ENCODE measurements at places on chromosomes 5 and 9. TPM values are rescaled to one million over a fixed set of nuclear protein-coding genes. Genes with fewer than 3 reads are reported as not detected.
A peak's percentile ranks its signal among the peaks of the same experiment; 100 is the strongest.

- no peak for DNase-seq
Measured at GRCh38 chr9:122819791-122820489, 8.4 kb downstream of the PDCL start.

- no peak for DNase-seq
Measured at GRCh38 chr5:77893225-77893860, 117.2 kb upstream of the TBCA start.

- DNase-seq = no peak
Measured at GRCh38 chr5:178423431-178423830, 166.8 kb downstream of the COL23A1 start.

GRCh38 chr9:133954862-133955529 lies 37.1 kb downstream of the VAV2 start:
- no peak for DNase-seq

DNA sequence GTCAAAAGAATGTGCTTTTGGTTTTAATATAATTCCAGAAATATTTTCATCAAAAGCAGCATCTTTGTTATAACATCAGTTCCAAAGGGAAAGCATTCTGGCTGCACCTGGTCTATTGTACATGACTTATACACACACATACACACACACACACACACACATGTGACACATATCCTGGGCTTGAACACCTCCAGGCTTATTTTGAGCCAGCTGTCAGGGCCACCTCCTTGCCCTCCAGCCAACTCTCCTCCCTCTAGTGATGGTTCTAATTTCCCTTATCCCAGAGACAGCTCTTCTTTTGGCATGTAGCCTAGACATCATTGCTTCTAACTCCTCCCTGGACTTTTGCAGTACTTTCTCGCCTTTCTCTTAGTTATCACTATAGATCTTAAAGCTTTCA lies 115.0 kb downstream of the PIK3R1 start:
- DNase-seq = no peak

DNA sequence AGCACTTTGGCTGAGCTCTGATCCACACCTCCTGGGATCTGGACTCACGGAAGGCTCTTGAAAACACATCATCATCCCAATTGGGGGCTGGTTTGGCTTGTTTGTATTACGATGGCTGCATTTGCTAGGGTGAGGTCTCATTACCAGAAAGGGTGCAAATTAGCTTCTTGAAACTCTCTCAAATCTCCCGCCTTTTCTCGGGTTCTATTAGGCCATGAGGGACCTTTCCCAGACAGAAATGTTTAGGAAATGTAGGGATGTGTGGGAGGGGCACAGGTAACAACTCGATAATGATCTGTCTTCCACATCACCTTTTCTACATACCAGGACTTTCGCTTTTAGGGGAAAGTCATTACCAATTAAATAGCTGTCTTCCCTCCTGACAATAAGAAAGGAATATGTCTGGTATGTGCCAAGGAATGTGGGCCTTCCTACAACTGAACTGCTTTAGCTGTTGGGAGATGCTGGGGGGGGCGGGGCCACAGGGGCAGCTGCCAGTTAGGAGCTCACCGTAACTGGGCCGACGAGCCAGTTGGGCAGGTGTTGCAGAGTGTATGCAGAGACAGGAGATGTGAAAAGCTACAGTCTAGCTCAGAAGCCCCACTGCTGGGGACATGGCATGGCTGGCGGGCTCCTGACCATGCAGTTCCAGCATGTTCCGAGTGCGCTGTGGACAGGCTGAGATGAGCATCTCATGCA lies 71.2 kb downstream of the AK8 start:
- peak; percentile 92 for DNase-seq

GRCh38 chr5:129664336-129664937 lies 83.5 kb upstream of the MINAR2 start:
- DNase-seq = peak; percentile 65

DNA sequence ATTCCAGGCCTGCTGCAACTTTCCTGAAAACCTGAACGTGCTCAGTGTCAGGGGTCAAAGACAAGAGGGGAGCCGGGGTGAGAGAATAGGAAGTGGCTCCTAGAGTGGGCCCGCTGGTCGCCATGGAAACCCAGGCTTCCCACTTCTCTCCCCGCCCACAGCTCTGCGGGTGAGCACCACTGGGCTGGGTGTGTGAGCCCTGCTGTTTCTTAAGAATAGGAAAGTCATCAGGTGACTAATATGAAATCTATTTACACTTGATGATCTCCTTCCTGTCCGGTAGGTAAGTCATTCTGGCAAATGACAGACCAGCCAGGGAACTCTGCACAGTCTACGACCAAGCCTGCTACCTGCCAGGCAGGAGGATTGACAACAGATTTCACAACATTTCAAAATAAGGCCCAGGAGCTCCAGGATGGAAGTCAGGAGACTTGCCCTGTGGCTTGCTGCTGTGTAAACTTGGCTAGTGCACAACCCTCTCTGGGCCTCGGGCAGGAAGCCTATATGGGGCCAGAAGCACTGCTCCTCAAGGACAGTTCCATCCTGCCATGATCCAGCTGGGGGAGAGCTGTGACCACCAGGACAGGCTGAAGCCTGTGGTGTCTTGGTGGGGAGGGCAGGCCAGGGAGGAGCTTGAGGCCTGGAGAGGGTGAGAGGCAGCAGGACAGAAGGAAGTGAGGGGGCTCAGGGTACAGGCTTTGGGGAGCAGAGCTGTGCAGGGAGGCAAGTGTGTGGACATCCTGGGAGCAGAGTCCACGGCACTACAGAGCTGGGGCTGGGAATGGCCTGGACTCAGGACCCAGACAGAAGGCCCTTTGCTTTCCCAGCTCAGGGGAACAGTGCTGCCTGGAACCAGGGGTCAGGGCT lies 60.6 kb downstream of the SHB start:
- no peak for DNase-seq

GRCh38 chr5:130277522-130277921 lies 373.3 kb downstream of the CHSY3 start:
- DNase-seq = no peak

DNA sequence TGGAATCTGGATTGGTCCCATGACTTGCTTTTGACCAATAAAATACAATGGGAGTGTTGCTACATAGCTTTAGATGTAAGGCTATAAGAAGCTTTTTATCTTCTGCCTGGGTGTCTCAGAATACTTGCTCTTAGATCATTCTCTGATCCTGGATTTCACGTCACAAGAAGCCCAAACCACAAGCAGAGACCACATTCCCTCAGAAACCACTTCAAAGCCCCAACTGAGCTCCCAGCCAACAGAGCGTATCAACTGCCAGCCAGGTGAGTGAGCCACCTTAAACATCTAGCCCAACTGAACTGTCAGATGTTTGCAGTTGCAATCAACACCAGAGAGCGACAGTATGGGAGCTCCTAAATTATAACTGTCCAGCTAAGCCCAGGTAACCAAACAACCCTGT lies 687.1 kb downstream of the TLE1 start:
- no peak for DNase-seq

- no peak for DNase-seq
Measured at GRCh38 chr9:103707181-103707580, 386.9 kb upstream of the SMC2 start.

DNA sequence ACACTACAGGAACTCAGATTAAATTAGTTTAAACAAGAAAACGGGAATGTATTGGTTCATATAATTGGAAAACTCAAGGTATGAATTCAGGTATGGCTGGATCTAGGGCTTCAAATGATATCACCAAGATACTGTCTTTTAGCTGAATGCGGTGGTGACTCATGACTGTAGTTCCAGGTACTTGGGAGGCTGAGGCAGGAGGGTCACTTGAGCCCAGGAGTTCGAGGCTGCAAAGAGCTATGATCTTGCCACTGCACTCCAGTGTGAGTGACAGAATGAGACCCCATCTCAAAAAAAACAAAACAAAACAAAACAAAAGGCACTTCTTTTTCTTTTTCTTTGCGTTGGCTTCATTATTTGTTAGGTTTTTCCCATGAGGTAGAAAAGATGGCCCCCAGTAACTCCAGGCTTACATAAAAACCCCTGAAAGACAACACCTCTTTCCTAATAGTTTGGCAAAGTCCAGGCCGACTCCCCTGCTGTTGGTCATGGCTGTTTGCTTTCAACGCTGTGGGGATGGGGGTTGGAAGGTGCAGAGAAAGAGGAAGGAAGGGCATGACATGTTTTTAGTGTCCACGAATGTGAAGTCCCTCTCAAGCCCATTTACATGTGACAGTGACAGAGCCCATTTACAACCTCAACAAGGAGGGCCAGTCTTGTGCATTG lies 39.8 kb upstream of the CRB2 start:
- DNase-seq = no peak

- no peak for DNase-seq
Measured at GRCh38 chr5:154770111-154770510, 14.9 kb downstream of the LARP1 start.

GRCh38 chr5:133916914-133917313 lies 51.5 kb downstream of the C5orf15 start:
- no peak for DNase-seq

DNA sequence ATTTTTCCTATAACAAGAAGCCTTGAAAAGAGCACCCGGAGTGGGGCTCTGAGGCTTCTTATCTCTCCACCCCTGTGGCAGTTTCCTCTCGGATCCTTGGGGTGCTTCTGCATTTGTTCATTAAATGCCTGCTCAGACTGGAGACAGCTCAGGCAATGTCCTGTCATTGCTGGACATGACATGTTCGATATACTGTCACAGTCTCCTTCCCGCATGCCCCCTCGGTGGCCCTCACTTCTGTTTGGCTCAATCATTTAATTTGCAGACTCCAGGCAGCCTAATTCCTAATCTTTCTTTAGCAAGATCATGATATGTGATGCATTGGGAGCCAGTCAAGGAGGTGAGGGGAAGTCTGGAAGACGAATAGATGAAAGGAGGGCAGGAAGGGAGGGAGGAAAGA lies 37.5 kb upstream of the CPEB4 start:
- DNase-seq = no peak

DNA sequence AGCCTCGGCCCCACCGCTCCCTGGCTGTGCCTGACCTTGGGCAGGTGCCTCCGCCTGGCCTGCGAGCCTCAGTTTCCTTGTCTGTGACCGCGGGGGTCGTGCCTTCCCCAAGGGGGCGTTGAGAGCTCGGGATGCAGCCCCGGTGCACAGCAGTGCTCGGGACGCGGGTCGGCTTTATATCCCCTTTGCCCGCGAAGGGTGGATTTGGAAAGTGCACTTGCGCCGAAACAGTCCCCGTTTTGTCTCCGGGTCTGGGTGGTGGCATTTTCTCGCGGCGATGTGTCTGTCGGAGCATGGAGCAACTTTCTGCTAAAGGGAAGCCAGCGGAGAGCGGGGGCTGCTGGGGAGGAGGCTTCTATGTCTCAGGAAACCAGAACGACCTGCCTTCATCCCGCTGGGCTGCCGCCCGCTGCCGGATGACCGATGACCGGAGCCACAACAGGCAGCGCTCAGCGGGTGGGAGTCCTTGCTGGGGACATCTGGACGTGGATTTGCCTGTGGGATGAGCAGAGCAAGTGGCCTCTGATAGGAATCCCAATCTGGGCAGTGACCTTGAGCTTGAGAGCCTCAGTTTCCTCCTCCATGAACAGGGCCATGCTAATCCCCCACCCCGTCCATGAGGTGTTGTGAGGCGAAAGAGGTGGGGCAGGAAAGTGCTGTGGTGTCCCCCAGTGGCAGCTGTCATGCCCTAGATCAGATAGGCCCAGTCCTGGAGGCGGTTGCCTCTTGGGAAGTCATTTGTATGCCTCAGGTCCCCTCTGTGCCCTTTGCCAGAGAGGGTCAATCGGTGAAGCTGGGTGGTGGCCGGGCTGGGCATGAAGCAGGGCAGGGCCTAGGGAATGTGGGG lies 651 bp downstream of the HRH2 start:
- peak; percentile 63 for DNase-seq

GRCh38 chr9:25322142-25322541 lies 356.1 kb downstream of the TUSC1 start:
- DNase-seq = no peak

DNA sequence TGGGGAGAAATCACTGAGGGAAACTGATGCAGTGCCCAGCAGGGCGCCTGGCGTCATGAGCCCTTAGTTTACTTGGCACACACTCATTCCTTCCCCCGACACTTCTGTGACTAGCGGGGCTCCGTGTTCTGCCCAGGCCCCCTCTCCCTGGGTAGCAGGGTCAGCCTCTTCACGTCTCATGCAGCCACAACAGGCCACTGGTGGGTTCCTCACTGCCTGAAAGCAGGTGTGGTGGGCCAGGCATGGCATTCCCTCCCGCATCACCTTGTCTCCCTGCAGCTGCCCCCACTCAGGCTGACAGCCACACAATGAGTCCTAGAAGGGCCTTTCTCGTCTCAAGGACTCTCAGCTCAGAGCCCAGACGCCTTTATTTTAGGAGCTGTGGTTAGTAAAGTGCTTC lies 51.1 kb upstream of the CPLX2 start:
- DNase-seq = no peak

- no peak for DNase-seq
Measured at GRCh38 chr5:170404398-170404797, 15.2 kb upstream of the KCNMB1 start.

DNA sequence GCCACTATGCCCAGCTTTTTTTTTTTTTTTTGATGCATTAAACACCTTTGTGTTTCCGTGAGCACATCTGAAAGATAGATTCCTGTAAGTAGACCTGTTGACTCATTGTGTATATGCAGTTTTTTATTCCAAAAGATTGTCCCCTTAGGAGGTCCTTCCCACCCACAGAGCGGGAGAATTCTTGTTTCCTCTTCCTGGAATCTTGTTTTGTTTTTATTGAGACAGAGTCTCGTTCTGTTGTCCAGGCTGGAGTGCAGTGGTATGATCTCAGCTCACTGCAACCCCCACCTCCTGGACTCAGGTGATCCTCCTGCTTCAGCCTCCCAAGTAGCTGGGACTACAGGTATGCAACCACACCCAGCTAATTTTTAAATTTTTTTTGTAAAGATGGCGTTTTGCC lies 7.6 kb downstream of the PTPA start:
- no peak for DNase-seq

Gene PIP5KL1
- 13.4 TPM for total RNA-seq

Gene PROB1
- total RNA-seq = 2.7 TPM

Gene UGT3A2
- 27.0 TPM for total RNA-seq

Gene CDKN2B-AS1
- not detected for total RNA-seq

Gene C1QTNF3
- total RNA-seq = 1.7 TPM

Gene BTNL3
- not detected for total RNA-seq
